ENCODE measurements at places on chromosomes 12 and 14.

- DNase-seq: no peak
Observed at GRCh38 chr14:53979113-53979681, 22.6 kb upstream of the BMP4 start.

DNA sequence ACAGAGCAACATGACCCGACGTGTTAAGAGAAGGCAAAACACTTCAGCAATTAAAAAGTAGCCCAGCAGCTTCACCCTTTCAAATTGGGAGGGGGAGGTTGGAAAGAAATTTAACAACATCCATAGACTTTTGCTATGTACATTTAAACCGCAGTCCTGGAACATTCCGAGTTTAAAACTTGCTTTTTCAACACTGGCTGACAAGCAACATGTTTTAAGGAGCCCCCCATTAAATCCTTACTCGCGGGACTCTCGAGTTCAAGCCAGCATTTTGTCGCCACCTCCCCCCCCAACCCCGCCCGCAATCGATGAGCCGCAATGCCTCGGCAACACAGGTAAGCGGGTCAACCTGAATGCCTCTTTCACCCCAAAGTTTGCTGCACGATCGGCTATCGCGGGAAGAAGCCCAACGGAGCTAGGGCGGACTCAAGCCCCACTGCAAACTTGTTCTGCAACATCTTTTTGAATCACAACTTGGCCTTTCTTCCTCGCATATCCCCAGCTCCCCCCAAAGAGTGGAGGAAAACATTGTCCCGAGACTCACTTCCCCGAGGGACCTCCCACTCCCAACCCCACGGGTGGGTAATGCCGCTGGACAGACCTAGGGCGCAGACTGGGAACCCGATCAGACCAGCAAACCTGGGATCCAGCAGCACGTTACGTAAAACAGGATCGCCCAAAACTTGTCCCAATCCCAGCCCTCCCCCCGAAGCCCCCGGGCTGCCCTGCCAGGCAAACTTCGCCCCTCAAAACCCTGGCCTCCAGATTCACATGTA, 777 bp downstream of the ZFP36L1 start:
- peak; percentile 51 for DNase-seq

- DNase-seq: no peak
Observed at GRCh38 chr12:107099917-107100316, 6.6 kb upstream of the CRY1 start.

GRCh38 chr12:617304-617915, 45.8 kb downstream of the NINJ2 start:
- peak; percentile 31 for DNase-seq

- DNase-seq: no peak
Observed at GRCh38 chr12:131774576-131775391, 53.4 kb upstream of the MMP17 start.

- no peak for DNase-seq
Observed at GRCh38 chr14:69635981-69636639, 24.7 kb downstream of the SUSD6 start.

- DNase-seq: no peak
Observed at GRCh38 chr12:75813072-75813471, 218.5 kb downstream of the PHLDA1 start.

DNA sequence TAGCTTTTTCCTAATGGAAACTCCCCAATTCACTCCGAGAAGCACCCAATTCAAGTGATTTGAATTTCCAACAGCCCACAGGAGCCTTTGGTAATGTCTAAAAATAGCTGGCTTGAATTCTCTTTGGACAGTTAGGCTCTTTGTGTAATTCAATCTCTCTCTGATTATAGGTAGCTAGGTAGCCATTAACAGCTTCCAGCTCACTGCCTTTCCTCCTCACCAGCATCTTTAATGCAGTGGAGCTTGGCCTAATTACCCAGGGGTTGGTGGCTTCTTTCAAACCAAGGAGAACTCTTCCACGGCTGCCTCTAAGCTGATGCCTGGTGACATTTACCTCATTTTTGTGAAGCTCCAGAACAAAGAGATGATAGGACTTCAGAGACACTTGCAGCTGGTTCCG, 86.4 kb downstream of the WSCD2 start:
- DNase-seq: no peak

- no peak for DNase-seq
Observed at GRCh38 chr12:26786865-26787514, 46.0 kb downstream of the ITPR2 start.

DNA sequence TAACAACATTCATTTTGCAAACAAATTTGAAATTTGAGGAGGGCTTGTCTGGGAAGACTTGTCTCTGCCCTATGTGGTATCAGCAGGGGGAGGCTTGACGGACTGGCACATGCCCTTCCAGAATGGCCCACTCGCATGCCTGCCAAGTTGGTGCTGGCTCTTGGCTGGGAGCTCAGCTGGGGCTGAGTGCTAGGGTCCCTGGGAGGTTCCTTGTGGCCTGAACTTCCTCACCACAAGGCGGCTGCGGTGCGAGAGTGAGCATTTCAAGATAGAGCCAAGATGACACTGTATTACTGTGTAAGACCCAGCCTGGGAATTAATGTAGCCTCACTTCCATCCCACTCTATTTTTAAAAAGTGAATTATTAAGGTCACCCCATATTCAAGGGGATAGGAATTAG, 271.6 kb upstream of the PLEKHG7 start:
- DNase-seq: peak; percentile 46

- no peak for DNase-seq
Observed at GRCh38 chr12:42086031-42086430, 58.6 kb downstream of the GXYLT1 start.

GRCh38 chr12:98154850-98155249, 360.5 kb upstream of the TMPO start:
- peak; percentile 2 for DNase-seq

GRCh38 chr14:54348001-54348611, 48.7 kb upstream of the CDKN3 start:
- DNase-seq: peak; percentile 61

- no peak for DNase-seq
Observed at GRCh38 chr14:28461389-28461788, 305.2 kb upstream of the FOXG1 start.

- DNase-seq: no peak
Observed at GRCh38 chr12:10574307-10574706, 39.1 kb downstream of the MAGOHB start.

DNA sequence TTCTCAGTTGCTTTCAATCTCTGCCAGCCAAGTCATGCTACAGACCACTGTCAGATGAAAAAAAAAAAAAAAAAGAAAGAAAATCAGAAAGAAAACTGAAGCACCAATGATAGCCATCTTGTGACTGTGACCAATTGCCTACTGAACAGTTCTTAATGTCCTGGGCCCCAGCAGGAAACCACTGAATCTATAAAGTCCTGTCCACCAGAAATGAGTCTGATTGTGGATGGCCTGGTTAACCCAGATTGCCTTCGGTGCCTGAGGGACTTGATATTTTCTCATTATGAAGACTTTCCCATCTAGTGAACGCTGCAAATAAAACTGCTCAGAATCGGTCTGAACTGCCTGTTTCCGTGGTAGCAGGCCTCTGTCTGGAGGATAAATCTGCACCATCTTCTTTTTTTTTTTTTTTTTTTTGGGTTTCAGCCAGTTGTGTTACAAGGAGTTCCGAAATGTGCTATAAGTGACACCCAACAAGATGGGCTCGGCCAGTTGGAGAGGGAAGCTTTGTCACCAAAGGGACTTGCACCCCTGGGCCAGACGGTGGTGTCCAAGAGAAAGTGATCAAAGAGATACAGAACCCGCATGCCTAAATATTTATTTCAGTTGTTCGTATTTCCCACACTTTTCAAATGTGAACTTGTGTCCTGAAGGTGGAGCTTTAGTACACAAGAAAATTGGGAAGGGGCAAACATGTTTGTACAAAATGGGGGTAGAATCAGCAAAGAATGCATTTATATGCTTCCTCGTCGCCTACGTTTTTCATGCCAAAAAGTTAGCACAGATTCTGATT, 3.0 kb upstream of the PLXNC1 start:
- DNase-seq: no peak

GRCh38 chr12:27431185-27431584, 15.4 kb upstream of the SMCO2 start:
- DNase-seq: no peak

GRCh38 chr12:32272465-32272864, 126.9 kb upstream of the FGD4 start:
- DNase-seq: no peak

DNA sequence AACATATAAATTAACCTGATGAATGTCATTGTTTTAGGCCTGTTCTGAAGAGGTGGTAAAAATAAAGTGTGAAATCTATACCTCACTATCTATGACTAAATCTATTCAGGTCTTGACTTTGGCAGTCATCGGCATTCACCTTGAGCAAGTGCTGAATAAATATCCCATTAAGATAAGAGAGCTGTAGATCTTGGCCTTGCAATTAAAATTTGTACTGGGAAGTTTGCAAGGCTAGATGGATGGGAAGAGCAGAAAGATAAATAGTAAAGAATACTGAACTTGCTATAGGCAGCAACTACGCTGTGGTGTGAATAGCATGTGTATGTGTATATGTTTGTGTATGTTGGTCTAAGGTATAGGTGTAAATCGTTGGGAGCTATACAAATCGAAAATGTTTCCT, 325.9 kb upstream of the PRICKLE1 start:
- DNase-seq: no peak

- DNase-seq: no peak
Observed at GRCh38 chr12:93448796-93449195, 7.0 kb upstream of the UBE2N start.

- no peak for DNase-seq
Observed at GRCh38 chr12:64085996-64086395, 136.1 kb downstream of the KICS2 start.

DNA sequence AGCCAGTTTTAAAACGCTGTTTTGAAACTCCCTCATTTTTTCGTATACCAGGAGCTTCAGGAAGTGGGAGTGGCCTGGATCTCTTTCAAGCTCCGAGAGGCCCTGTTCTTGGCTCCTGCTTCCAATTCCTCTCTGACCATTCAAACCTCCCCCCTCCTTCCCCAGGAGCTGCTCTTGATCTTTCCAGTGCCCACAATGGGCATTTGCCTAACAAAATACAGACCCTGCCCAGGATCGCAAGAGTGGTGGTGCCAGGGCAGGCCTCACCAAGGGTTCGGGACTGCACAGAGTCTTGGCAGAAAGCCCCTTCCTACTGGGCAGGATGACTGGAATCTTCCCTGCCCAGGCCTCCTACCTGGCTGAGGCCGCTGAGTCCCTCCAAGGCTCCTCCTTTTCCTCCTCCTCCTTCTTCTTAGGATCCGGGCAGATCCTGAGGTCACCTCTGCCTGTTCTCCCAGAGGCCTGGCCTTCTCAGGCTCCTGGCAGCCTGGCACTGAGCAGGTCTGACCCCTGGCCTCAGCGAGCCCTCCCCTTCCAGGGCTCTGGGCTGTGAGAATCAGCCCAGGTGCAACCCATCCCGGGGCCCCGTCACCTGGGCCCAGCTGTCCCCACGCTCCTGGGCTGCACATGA, 46.9 kb upstream of the NOS1 start:
- DNase-seq: peak; percentile 24

DNA sequence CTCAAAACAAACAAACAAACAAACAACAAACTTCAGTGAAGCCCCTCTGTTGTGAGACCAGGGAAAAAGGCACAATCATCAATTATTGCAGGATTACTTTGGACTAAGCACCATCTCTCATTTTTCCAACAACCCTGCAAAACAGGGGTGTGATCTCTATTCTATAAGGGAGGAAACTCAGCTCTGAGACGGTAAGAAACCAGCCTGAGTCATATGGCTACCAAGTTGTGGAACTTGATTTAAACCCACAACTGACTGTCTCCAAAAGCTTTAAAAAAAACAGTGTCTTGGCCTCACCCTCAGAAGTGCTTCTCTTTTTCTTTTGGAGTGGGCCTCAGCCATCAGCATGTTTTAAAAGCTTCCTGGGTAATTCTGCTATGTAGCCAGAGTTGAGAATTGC, 49.8 kb downstream of the RIN3 start:
- DNase-seq: no peak

DNA sequence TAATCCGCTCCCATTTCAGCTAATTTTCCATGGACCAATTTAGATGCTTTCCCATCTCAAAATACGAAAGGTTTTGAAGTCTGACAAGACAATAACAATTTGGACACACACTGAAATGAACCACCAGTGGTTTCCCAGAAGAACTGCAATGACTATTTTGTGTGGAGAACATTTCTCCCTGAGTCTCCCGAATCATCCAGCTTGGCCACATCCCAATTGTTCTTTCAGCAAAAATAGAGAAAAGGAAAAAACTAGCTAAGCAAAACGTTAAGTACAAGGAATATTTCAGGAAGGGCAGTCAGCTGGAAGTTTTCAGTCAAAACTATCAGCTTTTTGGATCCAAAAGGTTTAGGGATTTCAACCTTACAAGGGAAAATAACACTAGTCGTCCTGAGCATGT, 390.6 kb downstream of the KCNH5 start:
- DNase-seq: no peak

DNA sequence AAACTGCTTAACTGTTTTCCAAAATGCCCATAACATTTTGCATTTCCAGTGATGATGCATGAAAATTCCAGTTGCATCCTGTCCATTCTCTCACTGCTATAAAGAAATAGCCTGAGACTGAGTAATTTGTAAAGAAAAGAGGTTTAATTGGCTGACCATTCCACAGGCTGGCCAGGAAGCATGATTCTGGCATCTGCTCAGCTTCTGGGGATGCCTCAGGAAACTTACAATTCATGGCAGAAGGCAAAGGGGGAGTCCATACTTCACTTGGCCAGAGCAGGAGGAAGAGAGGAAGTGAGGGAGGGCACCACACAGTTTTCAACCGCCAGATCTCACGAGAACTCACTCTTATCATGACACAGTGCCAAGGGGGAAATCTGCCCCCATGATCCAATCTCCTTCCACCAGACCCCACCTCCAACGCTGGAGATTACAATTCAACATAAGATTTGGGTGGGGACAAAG, 18.2 kb upstream of the CLEC2D start:
- no peak for DNase-seq

DNA sequence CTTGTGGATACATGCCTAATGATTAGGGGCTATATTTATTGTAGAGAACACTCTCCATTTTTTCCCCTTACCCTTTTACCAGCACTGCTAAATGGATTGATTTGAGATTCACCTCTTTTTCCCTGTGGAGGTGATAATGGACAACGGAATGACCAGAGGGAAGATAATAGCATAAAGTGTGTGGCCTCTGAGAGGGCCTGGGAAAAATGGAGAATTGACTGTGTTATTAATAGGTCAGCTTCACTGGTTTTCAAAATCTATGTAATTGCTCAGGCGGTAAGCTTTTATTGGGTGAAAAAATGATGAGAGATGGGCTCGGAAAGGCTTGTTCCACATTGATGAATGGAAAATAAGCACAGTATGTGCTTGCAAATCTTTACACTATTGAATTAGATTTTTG, 15.8 kb downstream of the FLRT2 start:
- no peak for DNase-seq

GRCh38 chr14:46245276-46245675, 406.3 kb downstream of the RPL10L start:
- DNase-seq: no peak

Data from mucosa of descending colon (tissue), 3 donors.